ENCODE measurements at places on chromosomes 2 and 18. TPM values are rescaled to one million over a fixed set of nuclear protein-coding genes. Genes with fewer than 3 reads are reported as not detected.

The ST8SIA5 gene
- total RNA-seq, result 4.9 TPM

The FBLN7 gene
- total RNA-seq, result 0.41 TPM

DNA sequence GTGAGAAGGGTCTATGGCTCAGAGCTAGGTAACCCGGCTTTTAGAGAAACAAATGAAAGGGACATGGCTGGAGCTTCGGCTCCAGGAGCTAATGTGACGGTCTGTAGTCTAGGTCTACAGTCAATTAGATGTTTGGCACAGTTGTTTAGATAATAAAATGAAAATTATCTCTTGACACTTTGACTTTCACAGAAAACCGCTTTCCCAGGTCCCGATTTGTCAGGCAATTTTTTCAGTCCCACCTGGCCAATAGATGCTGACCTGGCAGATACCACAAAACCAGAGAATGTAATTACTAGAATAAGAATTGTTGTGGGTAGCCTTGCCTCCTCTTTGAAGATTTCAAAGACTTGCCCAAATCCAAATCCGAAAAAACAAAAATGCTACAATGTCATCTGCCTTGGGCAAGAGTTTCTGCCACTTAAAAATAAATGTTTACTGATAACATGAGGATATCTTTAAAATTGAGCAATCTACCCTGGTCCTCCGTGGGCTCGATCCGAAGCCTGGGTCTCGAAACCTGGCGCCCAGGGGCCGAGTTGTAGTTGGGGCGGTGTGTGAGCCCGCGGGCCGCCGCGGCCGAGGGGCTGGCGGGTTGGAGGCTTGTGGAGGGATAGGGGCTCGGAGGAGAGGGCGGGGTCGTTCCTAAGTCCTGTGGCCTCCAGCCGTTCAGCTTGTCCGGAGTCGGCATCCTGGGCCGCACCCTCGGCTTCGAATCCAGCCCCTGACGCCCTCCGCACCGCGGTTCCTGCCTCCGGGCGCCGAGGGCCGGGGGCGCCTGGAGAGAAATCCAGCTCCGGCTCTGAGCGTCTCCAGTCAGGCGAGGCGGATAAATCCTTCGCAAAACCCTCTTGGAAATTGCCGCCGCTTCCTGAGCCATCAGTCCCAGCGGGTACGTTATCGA lies 2.3 kb downstream of the EMX1 start:
- no peak for DNase-seq

The ARHGEF33 gene
- 2.4 TPM for total RNA-seq

DNA sequence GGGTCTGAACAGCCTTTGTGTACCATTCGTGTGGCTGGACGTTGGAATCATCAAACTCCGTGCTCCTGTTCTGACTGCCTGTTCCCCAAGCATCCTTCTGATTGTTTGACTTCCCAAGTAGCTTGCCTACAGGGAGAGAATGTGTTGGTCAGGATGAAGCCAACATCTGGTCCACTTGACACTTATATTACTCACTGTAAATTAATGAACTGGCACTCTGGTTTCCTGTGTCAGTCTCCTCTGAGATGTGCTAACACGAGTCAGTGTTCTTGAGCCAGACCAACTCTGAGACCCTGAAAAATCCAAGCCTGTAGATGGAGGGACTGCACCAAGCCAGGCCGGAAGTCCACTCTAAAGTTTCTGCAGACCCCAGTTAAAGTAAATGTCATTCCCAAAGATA lies 440.9 kb downstream of the ZNF516 start:
- no peak for DNase-seq

The PSMA8 gene
- total RNA-seq, result not detected

DNA sequence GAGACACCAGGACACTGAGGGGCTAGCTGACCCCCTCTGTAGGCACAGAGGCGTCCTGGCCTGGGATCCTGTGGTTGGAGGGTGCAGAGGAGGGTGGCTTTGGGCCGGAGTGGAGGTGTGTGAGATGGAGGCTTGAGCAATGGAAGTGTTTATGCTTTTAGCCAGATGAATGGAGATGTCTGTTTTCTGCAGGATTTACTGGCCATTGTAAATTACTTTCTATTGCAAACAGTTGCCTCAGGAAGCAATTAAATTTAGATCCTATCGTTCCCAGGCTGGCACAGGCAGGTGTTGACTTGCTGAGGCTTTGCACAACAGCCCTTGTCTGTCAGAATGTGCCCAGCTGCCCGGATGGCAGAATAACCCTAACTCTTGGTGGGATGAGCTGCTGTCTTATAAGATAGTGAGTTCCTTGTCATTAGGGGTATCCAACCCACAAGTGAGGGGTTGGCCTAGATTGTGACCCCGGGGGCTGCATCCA lies 1.8 kb upstream of the ARID5A start:
- DNase-seq, result no peak

- no peak for DNase-seq
These were observed 98.6 kb downstream of the INSIG2 start for GRCh38 chr2:118186858-118187254.

The LRP1B gene
- 84.0 TPM for total RNA-seq

Data from frontal cortex (tissue), 4 donors.